Progenitor cell of endocrine pancreas (in vitro differentiated cells): ENCODE measurements at places on chromosomes 16 and 17. TPM values are rescaled to one million over a fixed set of nuclear protein-coding genes. Genes with fewer than 3 reads are reported as not detected.
A peak's percentile ranks its signal among the peaks of the same experiment; 100 is the strongest.

GDPD1 gene
- 19.5 TPM in 2 replicates for total RNA-seq

- H3K36me3 ChIP-seq = peaks cover 3% of the 10 kb centered on the region
- DNase-seq = peak; percentile 20
- H3K27ac ChIP-seq = no peak overlapping the region
- H3K4me1 ChIP-seq = peaks cover 14% of the 10 kb centered on the region
- H3K27me3 ChIP-seq = no peaks in the 10 kb centered on the region
Measured at GRCh38 chr17:64146418-64147109, 16.6 kb upstream of the ERN1 start.

CDRT4 gene
- total RNA-seq = 17.6 and 27.0 TPM in 2 replicates

DNA sequence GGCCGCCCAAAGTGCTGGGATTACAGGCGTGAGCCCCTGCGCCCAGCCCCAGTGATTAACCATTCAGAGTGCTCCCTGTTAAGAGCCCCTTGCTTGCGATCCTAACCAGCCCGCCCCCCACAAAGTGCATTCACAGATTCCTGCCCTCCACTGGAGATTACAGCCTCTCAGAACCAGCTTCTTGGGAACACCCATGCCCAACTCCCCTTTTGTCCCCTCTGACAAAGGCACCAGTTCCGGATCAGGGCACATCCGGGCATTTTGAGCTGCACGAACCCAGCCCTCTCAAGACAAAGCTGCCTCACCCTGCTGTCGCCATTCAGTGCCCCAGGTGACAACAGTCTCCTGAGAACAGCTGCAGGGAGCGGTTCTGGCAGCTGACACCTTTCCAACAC is 848 bp upstream of the KRT19 start:
- peaks cover 18% of the 10 kb centered on the region for H3K36me3 ChIP-seq
- peaks cover 50% of the 10 kb centered on the region for H3K4me1 ChIP-seq
- H3K27me3 ChIP-seq = no peaks in the 10 kb centered on the region
- DNase-seq = no peak
- H3K27ac ChIP-seq = peak overlapping the region; percentile 98

GRCh38 chr17:13054666-13055065 is 36.8 kb upstream of the ELAC2 start:
- no peak overlapping the region for H3K4me3 ChIP-seq
- no peaks in the 10 kb centered on the region for H3K36me3 ChIP-seq
- no peak for DNase-seq
- no peak overlapping the region for H3K27ac ChIP-seq
- H3K4me1 ChIP-seq = peaks cover 8% of the 10 kb centered on the region

DNA sequence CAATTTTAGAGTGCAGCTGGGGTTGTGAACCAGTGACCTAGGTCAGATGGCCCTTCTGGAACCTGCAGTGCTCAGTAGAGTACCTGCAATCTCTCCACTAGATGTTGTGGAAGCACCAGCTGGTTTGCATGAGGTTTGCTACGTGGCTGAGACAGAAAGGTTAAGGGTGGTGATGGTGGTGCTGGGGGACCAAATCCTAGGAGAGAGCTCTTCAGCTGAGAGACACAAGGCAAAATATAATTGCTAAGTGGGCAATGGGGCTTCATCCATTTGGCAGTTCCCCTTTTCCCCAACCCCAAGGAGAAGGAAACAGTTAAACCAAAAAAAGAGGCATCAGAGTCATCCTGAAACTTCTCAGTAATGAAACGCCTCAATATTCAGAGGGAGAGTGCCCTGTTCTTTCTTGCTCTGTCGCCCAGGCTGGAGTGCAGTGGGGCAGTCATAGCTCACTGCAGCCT is 13.9 kb downstream of the ITPRIPL2 start:
- no peak overlapping the region for H3K27ac ChIP-seq
- H3K27me3 ChIP-seq = peaks cover 11% of the 10 kb centered on the region
- no peaks in the 10 kb centered on the region for H3K4me1 ChIP-seq

ALDOA gene
- total RNA-seq = 273 and 283 TPM in 2 replicates

CRHR1 gene
- total RNA-seq = not detected in 2 replicates

- no peaks in the 10 kb centered on the region for H3K36me3 ChIP-seq
- H3K4me3 ChIP-seq = no peak overlapping the region
- peak; percentile 4 for DNase-seq
Measured at GRCh38 chr17:79650861-79651260, 40.0 kb upstream of the RBFOX3 start.

PYY gene
- 0.84 and 1.1 TPM in 2 replicates for total RNA-seq

IL17C gene
- 0.29 TPM in 2 replicates for total RNA-seq

- H3K27ac ChIP-seq = no peak overlapping the region
- DNase-seq = no peak
- H3K4me3 ChIP-seq = no peak overlapping the region
- no peaks in the 10 kb centered on the region for H3K27me3 ChIP-seq
- H3K36me3 ChIP-seq = no peaks in the 10 kb centered on the region
Measured at GRCh38 chr16:65392806-65393565, 271.1 kb upstream of the CDH11 start.

GRCh38 chr16:535446-536405 is 8.2 kb downstream of the CAPN15 start:
- H3K36me3 ChIP-seq = peaks cover 2% of the 10 kb centered on the region
- DNase-seq = no peak
- no peak overlapping the region for H3K4me3 ChIP-seq
- no peaks in the 10 kb centered on the region for H3K27me3 ChIP-seq
- H3K27ac ChIP-seq = no peak overlapping the region

DNA sequence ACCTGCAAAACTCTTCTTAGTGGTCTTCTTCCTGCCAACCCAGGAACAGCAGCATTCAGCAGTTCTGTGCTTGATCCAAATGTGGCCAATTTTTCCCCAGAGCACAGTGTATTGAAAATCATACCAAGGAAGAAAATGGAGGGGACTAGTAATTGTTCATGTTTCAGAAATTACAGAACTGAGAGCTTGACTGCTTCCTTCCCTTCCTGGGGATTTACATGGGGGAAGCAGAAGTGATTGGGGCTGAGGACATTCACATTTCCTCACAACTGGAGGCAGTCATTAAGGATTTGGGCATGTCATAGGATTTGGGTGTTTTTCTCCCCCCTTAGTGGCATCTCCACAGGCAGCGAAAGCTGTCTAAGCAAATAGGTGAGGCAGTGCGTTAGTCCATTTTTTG is 19.7 kb downstream of the CIITA start:
- no peaks in the 10 kb centered on the region for H3K36me3 ChIP-seq
- no peak for DNase-seq
- no peak overlapping the region for H3K4me3 ChIP-seq
- H3K27ac ChIP-seq = no peak overlapping the region
- H3K4me1 ChIP-seq = no peaks in the 10 kb centered on the region

WRAP53 gene
- 26.4 and 28.0 TPM in 2 replicates for total RNA-seq

GRCh38 chr16:17852977-17853702 is 382.4 kb upstream of the XYLT1 start:
- no peak overlapping the region for H3K27ac ChIP-seq
- H3K36me3 ChIP-seq = no peaks in the 10 kb centered on the region
- no peak overlapping the region for H3K4me3 ChIP-seq
- H3K4me1 ChIP-seq = peaks cover 12% of the 10 kb centered on the region
- peaks cover 26% of the 10 kb centered on the region for H3K27me3 ChIP-seq

MRPL12 gene
- total RNA-seq = 63.6 and 63.9 TPM in 2 replicates

GRCh38 chr16:65015599-65015998 is 106.3 kb downstream of the CDH11 start:
- DNase-seq = no peak
- no peaks in the 10 kb centered on the region for H3K36me3 ChIP-seq
- no peak overlapping the region for H3K27ac ChIP-seq
- no peak overlapping the region for H3K4me3 ChIP-seq

TBC1D3 gene
- total RNA-seq = not detected in 2 replicates
